ENCODE measurements at places on chromosomes 6 and 20.

DNA sequence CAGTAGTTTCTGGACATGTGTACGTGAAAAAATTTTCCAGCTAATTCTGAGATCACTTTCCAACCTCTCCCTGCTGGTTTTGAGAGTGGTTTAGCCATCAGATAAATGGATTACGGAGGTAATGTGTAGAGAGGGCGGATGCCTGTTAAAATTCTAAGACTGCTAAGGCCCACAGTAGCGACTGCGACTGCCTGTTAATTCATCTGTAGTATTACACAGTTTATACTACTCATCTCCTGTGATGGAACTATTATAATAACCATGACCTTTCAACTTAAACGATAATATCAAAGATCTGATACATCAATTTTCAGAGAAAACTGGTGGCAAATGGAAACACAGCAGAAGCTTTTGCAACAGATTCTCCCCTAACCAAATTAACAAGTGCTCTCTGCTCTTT is 102.3 kb downstream of the IRF4 start:
- no peak for DNase-seq

DNA sequence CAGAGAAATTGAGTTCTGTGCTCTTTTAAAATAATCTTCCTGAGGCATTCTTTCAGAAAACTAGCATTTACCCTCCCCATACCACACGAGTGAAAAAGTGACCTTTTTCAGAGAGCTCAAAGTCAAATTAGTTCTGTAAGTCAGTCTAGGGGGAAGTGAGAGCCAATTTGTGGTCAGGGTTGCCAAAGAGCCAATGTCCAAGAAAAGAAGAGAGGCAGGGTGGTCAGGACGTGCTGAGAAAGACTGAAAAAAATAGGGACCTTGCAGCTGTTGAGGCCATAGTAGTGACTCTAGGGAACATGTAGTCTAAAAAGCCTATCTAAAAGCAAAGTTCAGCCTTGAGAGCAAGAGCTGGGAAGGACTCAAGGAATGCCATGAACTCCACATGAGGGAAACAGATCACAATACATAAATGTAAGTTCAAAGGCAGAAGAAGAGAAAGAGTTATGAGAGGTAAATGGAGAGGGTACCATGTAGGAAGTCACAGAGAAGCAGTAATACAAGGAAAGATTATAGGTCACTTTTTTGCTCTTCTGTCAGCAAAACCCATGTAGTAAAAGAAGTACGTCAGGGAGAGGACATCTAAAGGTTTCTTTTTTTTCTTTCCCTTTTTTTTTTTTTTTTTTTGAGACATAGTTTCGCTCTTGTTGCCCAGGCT is 565.1 kb upstream of the FLRT3 start:
- no peak for DNase-seq

GRCh38 chr6:11668455-11668854 is 110.1 kb downstream of the ADTRP start:
- no peak for DNase-seq

GRCh38 chr6:129184808-129185366 is 301.9 kb downstream of the LAMA2 start:
- DNase-seq, result no peak

DNA sequence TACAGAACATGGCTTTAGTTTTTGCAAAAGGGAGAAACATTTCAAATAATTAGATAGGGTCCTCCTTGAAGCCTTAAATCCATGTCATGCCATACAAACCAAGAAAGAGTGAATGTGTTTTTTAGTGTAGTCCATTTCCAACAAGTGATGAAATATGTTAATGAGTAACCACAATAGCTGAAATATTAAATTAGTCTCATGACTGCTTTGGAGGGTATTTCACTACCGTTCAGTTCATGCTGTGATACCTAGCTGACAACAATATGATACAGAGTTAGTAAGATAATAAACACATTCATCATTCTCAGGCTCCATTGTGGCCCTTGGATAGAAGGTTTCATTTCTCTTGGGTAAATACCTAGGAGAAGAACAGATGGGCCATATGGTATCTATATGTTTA is 5.8 kb upstream of the ID4 start:
- no peak for DNase-seq

DNA sequence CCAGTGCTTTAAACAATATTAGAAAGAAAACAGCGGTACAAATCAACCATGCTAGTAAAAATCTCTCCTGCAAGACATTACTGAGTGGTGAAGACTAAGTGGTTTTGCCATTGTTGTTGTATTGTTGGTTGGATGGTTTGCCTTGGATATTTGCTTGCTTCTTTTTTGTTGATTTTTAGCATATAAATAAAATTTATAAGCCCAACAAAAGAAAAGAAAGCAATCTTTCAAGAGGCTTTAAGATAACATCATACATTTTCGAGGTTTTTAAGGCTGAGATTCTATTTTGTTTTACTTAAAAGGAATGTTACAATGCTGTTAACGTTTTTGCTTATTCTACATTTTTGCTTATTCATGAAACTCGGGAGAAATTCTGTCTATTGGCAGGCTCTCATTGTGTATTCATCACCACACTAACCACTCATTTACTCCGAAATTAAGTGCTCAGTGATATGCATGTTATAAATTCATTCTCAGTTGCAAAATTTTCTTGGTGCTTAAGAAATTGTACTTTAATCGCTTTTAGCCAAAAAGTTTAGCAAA is 139.1 kb downstream of the LAMA2 start:
- DNase-seq, result no peak

DNA sequence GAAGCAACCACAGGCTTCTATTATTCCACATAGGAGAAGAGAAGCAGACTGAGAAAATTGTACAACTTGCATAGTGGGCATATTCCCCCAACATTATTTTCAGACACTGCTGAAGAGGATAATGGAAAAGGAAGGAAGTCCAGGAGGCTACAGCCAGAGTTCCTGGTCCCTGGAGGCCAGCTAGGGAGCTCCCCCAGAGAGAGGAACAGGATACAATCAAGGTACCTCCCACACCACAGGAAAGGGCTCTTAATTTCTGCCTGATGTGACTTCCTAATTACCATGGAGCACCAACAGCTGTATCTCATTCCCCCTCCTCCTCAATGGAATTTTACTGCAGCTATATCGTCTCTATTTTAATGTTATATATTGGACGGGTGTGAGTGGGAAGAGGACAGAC is 594.3 kb upstream of the NRSN1 start:
- no peak for DNase-seq

- no peak for DNase-seq
Observed at GRCh38 chr6:137846772-137847313, 20.2 kb upstream of the TNFAIP3 start.

- DNase-seq, result no peak
Observed at GRCh38 chr6:143482593-143482992, 28.9 kb downstream of the FUCA2 start.

DNA sequence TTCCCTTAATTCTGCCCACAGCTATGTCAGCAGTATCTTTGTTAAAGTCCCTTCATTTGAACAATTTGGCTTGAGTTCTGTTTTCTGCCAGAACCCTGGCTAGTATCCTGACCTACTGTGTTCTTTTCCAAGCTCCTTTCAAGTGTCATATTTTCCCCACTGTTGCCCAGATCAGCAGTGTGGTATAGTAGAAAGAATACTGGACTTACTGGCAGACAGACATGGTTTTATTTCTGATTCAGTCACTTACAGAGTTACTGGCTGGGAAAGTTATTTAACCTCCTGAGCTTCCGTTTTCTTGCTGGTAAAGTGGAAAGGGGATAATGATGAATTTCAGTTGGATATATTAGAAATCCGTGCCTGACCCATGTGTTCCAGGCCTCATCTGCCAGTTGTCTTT is 39.8 kb upstream of the RAB23 start:
- DNase-seq, result no peak

GRCh38 chr6:156691018-156691417 is 86.2 kb upstream of the ARID1B start:
- DNase-seq, result no peak

- no peak for DNase-seq
Observed at GRCh38 chr6:15960740-15961634, 167.9 kb upstream of the MYLIP start.

GRCh38 chr6:25278261-25278913 is 787 bp upstream of the CARMIL1 start:
- DNase-seq, result no peak

GRCh38 chr6:57267586-57268293 is 45.6 kb upstream of the RAB23 start:
- DNase-seq, result no peak

GRCh38 chr20:52652271-52652670 is 319.9 kb upstream of the TSHZ2 start:
- no peak for DNase-seq

DNA sequence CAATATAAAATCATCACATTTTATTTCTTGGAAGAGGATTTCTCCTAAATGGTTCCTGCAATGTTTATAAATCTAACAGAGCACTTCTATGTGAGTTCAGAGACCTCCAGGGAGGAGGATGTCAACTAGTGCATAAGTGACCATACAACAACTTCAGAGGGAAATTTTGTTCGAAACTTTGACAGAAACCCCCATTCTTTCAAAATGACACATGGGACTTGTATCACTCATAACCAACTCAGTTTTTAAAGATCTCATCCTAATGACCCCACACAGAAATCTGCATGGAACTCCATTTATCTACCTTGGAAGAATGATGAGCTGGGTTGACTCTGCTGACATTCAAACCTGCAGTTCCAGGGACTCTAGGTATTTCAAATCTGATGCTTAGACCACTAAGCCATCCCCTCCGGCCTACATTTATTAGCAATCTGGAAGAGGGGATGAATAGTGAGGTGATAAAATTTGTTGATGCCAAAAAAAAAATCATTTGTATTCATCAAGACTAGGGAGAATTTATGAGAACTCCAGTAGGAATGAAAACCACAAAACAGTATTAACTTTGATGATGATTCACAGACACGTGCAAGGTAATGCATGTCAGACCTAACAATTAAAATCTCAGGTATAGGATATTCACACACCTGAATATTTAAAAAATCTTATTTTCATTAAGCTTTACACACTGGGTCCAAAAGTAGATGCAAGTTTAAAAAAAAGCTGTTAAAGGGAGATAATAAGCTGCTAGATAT is 153.0 kb downstream of the REV3L start:
- DNase-seq, result no peak

DNA sequence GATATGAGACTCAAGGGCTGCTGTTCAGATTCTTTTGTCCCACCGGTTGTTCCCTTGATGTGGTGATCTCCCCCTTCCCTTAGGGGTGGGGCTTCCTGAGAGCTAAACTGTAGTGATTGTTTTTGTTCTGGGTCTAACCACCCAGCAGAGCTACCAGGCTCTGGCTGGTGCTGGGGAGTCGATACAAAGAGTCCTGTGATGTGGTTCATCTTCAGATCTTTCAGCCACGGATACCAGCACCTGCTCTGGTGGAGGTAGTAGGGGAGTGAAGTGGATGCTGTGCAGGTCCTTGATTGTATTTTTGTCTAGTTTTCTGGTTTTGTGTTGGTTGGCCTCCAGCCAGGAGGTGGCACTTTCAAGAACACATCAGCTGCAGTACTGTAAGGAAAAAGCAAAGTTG is 801.6 kb downstream of the EPHA7 start:
- no peak for DNase-seq

- DNase-seq, result no peak
Observed at GRCh38 chr6:109222848-109223247, 127.5 kb downstream of the CEP57L1 start.

DNA sequence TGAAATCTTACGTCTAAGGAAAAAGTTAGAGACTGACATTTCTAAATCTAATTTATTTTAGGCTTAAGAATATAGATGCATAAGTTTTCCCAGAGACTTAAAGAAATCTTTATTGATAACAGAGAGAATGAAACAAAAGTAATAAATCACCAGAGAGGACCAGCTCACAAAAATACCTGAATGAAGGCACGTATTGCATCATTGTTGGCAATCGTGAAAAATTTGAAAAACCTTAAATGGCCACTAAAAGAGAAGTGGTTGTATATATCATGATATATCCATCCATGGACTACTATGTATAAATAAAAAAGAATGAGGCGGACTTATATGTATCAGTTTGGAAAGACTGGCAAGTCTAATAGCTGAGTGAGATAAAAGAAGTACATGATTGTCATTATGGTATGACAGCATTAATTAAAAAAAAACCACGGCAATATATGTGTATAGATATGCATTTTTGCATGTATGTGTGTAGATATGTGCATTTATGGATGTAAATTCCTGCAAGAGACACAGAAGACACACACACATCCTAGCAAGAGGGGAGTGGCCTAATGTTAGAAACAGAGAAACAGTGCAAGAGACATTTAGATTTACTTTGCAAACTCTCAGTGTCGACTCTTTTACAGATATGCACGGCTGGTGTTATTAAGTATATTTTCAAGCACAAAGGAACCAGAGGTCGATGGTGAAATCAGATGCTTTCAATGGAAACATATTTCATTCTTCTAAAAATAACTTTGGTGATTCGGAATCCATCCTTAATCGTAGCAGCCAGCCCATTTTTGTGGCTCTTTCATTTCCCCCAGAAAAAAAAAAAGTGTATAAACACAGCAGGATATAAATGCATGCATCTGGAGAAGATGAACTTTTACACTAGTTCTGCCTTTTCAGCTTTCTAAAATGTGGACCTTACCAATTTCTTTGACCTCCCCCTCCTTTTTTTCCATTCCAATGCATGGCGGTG is 156.1 kb upstream of the SALL4 start:
- no peak for DNase-seq

DNA sequence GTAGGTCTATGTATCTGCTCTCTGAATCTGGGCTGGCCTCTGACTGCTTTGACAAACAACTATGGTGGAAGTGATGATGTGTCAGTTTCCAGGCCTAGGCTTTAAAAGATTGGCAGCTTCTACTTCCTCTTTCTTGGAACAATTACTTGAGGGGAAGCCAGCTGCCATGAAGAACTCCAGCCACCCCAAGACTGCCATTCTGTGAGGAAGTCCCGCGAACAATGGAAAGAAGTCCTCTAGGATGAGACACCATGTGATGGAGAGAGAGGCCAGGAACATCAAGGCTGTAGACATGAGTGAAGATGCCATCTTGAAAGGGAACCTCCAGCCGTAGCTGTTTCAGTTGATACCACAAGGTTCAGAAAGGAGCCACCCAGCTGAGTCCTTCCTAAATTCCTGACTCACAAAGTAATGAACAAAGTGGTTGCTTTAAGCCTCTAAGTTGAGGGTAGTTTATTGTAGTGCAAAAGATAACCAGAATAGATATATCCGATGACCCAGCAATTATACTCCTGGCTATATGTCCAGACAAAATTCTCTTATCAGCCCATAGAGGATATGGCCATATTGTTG is 15.3 kb upstream of the TCF15 start:
- DNase-seq, result no peak

GRCh38 chr20:48760403-48760983 is 67.3 kb downstream of the PREX1 start:
- DNase-seq, result no peak

- no peak for DNase-seq
Observed at GRCh38 chr20:54079652-54080051, 9.3 kb upstream of the BCAS1 start.

Measured in NCI-H1048 (cell line).